ENCODE measurements at places on chromosomes 2 and 18.

GRCh38 chr18:8673256-8674209 lies 31.8 kb upstream of the MTCL1 start:
- DNase-seq = peak; percentile 35

DNA sequence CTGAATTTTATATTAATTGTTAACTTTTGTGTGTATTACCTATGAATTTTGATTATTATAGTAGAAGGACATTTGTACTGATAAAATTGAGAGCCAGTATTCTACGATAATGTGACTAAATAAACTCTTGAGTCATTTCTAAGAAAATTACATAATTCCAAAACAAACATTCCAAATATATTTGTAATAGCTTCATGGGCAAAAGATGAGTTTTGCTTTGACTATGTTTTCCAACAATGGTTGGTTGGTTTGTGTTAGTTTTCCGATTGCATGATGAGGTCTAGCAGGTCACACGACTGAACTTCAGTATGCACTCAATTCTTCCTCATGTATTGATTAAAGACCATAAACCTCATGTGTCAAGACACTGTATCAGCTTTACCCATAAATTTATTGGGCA lies 71.7 kb upstream of the WDR75 start:
- DNase-seq = peak; percentile 72

- DNase-seq = no peak
Observed at GRCh38 chr18:21327101-21327500, 85.1 kb downstream of the GREB1L start.

- DNase-seq = no peak
Observed at GRCh38 chr18:37246779-37247340, 318.7 kb downstream of the CELF4 start.
